Fibroblast of the aortic adventitia (primary cell): ENCODE measurements at places on chromosomes 5 and 9.

DNA sequence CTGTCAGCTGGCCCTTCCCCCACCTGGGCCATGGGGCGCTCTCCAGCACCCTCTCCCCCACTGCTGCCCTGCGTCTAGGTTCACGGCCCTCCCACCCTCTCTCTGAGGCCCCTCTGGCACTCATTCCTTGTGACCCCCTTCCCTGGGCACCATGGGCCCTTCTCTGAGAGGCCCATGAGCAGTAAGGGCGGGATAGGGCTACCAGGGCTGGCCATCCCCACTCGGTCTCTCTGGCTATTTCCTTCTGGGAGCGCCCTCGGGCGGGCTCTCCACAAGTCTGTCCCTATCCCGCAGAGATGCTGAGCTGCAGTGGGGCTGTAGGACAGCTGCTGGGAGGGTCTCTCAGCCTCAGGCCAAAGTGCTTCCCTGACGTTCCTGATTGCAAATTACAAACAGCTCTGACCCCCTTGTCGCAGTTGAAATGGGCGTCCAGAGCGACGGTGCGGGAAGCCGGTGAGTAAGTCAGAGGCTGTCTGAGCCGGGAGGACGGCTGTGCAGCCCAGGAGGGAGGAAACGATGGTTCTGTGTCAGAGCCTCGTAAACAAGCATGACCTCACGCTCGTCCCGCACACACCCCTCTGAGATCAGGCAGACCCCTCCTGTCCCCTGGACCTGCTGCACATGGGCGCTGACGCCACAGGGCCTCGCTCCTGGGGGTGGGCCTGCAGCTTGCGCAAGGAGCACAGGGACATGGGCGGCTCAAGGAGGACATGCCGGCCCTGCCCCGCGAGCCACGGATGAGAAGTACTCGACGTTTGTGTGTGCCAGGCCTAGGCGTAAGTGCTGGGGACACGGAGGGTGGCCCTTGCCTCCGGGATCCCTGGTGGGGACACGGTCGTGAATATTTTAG, 36.3 kb upstream of the GFPT2 start:
- DNase-seq: no peak

DNA sequence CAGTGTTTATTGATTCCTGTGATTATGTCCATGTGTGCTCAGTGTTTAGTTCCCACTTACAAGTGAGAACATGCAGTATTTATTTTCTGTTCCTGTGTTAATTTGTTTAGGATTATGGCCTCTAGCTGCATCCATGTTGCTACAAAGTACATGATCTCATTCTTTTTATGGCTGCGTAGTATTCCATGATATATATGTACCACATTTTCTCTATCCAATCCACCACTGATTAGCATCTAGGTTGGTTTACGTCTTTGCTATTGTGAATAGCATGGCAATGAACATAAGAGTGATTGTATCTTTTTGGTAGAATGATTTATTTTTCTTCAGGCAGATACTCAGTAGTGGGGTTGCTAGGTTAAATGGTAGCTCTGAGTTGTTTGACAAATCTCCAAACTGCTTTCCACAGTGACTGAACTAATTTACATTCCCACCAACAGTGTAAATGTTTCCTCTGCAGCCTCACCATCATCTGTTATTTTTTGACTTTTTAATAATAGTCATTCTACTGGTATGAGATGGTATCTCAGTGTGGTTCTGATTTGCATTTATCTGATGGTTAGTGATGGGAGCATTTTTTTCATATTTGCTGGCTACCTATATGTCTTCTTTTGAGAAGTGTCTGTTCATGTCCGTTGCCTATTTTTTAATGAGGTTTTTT, 47.5 kb upstream of the ELL2 start:
- no peak for DNase-seq

- no peak for DNase-seq
Observed at GRCh38 chr9:34520096-34520495, 2.7 kb downstream of the ENHO start.

GRCh38 chr9:97660340-97660739, 26.7 kb downstream of the NCBP1 start:
- DNase-seq: no peak

GRCh38 chr9:132026932-132027585, 52.6 kb downstream of the MED27 start:
- DNase-seq: peak; percentile 34

DNA sequence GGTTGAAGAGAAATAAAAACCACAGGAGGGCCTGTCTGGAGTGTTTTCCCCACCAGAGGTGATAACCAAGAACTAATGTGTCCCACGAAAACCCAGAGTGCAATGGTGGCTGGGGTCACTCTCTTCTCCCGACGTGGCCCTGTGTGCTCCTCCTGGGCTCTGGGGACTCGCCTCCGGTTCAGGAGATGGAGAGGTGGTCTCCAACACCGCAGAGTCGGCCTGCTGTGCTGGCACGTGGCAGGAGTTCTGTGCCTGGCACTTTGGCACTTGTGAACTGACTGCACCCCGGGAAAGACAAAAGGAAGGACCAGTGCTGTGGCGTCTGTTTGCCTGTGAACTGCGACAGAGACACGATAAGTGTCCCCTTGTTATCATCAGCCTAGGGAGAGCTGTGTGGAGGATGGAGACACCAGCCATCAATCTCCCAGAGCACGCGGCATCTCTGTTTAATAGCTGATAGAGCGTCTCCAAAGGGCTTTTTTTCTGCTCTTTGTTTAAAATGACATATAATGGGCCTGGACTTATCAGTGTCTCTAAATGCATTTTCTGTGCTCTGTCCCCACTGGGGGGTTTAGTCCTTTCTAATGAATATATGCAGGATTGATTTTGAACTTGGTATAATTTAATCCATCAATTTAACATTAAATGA, 98.3 kb downstream of the MRPL36 start:
- no peak for DNase-seq

- peak; percentile 5 for DNase-seq
Observed at GRCh38 chr9:98791608-98792490, 4.5 kb downstream of the ANKS6 start.

DNA sequence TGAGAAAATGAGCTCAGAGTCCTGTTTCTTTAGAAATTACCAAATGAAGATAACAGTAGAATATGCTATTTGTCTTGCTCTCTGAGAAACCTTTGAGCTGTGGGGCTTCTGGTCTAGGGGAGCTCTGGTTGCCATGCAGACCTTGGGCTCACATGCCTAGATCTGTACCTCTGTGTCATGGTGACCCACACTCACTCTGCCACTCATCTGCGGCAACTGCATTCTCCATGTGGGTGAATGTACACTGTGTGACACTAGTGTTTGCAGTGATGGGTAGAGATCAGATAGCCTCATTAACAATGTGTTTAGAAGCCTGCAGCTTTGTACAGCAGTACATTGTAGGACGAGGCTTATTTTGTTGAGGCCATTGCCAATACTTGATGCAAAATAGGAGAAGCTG, 521.2 kb downstream of the CHSY3 start:
- no peak for DNase-seq

DNA sequence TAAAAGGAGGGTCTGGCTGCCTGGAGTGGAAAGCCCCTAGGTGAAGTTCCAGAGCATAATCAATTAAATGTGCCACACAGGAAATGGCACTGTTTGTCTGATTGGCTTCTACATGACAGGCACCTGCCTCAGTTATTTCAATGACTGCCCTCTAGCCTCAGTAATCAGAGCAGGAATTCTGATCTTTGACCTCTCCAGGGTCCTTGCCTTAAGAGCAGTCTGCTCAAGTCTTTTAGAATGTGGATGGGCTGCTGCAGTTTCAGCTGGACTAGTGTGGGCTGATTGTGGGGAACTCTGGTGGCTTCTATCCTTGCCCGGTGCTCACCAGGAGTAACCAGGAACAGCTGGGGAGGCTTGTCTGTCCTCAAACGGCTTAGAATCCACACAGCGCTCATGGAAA, 98.9 kb downstream of the LIX1 start:
- no peak for DNase-seq

DNA sequence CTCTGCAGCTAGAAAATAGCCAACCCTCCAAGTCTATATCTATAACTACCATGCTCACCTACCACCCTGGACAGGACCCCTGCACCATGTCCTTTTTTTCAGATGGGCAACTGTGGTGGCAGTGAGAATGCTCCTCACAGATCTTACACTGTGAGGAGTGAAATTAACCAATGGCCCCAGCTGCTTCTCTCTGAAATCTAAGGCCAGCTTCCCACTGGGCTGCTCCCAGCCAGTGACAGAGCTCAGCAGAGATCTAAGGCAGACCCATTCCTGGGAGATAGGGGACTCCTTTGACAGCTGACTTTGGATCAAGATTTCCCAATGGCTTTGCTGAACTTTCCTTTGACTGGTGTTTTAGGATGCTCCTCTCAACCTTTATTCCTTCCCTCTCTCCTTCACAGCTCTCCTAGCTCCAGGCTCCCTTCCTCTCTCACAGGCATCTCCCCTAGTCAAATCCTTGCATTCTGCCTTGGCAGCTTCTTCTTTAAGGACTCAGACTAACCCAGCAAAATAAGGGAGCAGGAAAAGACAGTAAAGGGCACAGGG, 1.6 kb upstream of the ARAP3 start:
- no peak for DNase-seq

GRCh38 chr5:156019571-156020180, 307.3 kb upstream of the SGCD start:
- DNase-seq: no peak

GRCh38 chr9:5684101-5684500, 55.2 kb downstream of the RIC1 start:
- DNase-seq: peak; percentile 15

DNA sequence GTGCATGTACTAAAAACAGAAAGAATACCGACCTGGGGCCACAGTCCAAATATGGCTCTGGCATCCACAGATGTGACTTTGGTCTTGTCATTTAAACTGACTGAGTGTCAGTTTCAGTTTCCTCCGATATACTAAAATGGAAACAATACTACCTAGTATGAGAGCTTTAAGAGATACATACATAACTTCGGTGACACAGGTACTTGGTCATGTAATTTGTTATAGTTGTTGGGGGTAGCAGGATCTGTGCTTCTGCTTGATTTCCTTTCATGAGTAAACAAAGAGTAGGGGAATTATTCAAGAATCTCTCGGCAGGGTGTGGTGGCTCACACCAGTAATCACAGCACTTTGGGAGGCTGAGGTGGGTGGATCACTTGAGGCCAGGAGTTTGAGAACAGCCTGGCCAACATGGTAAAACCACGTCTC, 32.1 kb downstream of the MTMR12 start:
- no peak for DNase-seq

DNA sequence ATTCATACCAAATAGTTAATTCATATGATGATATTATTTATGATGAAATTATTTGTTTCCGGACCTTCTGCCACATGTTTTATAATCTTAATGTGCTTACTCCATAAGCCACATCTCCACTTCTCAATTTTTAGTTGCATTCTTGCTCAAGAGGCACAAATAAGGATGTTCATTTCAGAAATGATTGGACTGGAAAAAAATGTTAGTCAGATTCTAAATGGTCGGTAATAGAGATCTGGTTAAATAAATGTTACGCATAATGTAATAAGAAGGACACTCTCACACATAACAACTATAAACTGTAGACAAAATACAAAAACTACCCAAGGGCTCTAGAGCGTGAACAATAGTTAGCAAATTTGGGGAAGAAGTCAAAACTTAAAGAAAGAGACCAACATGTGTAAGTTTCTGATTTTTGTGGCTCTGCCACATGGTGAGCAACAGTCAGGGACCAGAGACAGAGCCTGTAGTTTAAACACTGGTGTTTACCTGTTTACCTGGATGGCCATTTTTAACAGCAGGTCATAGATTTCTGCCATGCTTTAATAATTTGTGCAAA, 554.3 kb upstream of the CLINT1 start:
- no peak for DNase-seq

GRCh38 chr9:9170439-9171134, 1371.0 kb upstream of the DMAC1 start:
- no peak for DNase-seq

DNA sequence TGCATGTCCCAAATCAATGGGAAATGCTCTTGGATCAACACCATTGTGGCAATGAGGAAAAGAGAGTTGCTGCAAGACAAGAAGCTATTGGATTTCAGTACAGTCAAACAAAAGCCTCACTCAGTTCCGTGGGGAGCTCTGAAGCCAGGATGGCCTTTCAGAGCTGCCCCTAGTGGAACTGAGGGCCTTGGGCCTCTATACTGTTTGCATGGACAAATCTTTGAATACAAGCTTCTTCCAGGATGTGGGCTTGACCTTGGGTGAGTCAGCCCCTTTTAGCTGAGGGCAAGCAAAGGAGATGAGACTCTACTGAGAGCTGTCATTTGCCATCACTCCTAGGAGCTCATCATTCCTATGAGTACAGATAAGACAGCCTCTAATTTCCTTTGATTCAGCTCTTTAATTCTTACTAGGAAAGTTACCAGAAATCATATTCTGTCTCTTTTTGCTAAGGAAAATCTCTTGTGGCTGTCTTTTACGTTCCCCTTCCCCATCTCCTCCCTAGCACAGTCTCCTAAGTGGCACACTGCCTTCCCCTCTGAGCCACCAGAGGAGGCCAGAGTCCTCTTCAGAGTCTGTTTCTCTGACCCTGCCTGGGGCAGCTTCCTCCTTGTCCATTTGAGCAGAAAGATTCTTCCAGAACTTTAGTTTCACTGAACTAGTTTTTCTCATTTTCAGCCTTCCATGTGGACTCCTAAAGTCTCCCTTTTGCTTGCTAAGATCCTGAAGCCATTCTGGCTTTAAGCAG, 168.8 kb upstream of the POC5 start:
- no peak for DNase-seq

DNA sequence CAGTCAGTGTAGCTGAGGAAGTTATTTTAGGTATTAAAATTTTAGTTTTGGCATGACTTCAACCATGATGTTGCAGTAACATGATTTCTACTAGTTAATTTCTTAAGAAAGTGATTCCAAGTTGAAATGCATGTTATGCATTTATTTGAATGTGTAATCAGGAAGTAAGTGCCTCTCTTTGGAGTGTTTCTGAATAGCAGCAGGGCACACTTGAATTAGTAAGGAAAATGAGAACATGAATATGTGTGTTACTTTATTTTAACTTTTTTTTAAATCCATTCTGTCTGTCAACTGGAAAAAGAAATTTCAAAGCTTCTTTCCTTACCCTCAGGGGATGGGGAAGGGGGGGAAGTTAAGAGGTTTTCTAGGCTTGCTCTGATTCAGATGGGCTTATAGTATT, 40.4 kb downstream of the CTNNA1 start:
- peak; percentile 40 for DNase-seq

DNA sequence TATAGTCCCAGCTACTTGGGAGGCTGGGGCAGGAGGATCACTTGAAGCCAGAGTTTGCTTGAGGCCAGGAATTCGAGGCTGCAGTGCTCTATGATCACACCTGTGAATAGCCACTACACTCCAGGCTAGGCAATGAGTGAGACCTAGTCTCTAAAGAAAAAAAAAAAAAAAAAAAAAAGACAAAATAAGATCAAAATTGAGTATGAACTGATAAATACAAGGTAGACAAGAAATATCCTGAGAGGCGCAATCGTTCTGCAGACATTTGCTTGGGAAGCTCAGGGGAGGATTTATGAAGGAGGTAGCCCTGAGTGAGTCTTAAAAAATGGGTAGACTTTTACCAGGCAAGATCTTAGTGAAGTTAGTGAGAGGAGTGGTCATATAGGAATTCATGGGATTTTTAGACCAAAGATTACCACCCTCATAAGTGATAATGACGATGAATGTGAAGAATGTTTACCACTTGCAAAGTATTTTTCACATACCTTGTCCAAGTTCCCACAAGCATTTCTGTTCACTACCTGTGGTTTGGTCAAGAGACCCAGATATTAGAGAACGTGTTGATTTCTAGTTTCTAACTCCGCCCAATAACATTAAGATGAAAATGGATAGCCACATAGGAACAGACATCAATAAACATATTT, 4.4 kb downstream of the PDCD1LG2 start:
- no peak for DNase-seq
